GM23338 (cell line): ENCODE measurements at places on chromosomes 16 and 17. TPM values are rescaled to one million over a fixed set of nuclear protein-coding genes. Genes with fewer than 3 reads are reported as not detected.

DNA sequence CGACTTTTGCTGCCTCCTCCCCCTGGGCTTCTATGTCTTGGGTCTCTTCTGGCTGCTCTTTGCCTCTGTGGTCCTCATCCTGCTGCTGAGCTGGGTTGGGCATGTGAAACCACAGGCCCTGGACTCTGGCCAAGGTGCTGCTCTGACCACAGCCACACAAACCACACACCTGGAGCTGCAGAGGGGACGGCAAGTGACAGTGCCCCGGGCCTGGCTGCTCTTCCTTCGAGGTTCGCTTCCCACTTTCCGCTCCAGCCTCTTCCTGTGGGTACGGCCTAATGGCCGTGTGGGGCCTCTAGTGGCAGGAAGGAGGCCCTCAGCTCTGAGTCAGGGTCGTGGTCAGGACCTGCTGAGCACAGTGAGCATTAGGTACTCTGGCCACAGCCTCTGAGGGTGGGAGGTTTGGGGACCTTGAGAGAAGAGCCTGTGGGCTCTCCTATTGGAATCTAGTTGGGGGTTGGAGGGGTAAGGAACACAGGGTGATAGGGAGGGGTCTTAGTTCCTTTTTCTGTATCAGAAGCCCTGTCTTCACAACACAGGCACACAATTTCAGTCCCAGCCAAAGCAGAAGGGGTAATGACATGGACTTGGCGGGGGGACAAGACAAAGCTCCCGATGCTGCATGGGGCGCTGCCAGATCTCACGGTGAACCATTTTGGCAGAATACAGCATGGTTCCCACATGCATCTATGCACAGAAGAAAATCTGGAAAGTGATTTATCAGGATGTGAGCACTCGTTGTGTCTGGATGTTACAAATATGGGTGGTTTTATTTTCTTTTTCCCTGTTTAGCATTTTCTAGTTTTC is 2.3 kb downstream of the GP1BA start:
- no peak overlapping the region for H3K4me3 ChIP-seq
- DNase-seq = peak; percentile 70
- peaks cover 8% of the 10 kb centered on the region for H3K4me1 ChIP-seq
- no peaks in the 10 kb centered on the region for H3K27me3 ChIP-seq
- H3K27ac ChIP-seq = peak overlapping the region; percentile 45; the same call in 1 of the 2 replicates

DNA sequence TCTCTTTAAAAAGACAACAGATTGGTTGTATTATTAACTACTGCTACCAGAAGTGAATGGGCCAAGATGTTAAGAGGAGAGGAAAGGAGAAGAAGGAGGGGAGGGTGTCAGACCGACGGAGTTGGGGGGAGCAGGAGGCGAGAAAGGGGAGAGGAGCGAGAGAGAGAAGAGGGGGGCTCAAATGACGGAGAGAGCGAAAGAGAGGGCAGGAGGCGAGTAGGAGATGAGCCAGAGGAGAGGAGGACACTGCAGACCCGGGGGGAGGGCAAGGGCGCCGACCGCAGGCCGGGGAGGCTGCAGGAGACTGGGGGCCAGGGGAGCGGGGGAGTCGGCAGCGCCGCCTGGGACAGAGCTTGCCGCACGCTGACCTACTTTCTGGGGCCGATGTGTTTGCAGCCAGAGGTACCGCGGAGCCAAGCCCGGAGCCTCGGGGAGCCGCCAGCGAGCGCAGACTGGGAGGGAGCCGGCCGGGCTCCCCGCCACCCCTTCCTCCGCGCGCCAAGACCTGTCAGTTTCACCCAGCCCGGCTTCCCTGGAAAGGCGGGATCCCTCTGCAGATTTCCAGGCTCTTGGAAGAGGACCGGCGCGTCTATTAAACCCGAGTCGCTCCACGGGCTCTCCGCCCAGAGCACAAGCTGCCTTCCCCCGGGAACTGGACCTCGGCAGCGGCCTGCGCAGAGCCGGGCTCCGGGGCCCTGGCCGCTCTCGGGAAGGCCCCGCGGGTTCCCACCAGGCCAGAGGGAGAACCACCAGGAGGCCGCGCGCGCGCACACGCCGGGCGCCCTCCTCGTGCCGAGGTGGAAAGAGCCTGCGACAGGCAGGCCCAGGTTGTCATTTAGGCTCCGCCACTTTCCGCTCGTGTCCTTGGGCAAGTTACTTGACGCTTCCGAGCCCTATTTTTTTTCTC is 74.6 kb downstream of the CMC2 start:
- H3K4me1 ChIP-seq = peaks cover 14% of the 10 kb centered on the region
- H3K27me3 ChIP-seq = peaks cover 44% of the 10 kb centered on the region
- H3K4me3 ChIP-seq = peak overlapping the region; percentile 61
- DNase-seq = peak; percentile 74
- H3K36me3 ChIP-seq = no peaks in the 10 kb centered on the region

DNA sequence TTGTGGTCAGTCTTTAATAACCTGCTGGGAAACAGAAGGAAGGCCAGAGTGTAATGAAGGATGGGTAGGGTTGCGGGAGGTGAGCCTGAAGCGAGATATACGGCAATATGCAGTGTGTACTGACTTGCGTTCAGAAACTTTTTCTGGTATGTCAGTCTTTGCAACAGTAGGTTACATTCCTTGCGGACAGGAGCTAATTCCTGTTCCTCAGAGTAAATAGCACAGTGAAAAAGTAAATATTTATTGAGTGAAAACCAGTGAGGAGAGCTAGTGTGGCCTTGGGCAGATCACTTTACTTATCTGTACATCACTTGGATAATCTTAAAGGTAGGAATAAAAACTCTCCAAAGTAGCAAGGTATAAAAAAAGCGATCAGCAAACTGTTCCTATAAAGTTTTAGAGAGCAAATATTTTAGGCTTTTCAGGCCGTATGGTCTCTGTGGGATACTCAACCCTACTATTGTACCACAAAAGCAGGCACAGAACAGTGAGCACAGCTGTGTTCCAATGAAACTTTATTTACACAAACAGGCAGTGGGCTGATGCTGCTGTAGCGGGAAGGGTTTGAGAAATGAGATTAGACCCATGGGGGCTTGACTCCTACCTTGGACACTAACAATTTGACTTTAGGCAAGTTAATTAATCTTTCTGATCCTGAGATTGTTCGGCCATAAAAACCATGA is 348.0 kb downstream of the UTP18 start:
- DNase-seq = no peak
- H3K4me3 ChIP-seq = no peak overlapping the region
- H3K27me3 ChIP-seq = no peaks in the 10 kb centered on the region

GRCh38 chr16:21281698-21282389 is 3.8 kb upstream of the CRYM start:
- H3K4me3 ChIP-seq = no peak overlapping the region
- no peaks in the 10 kb centered on the region for H3K36me3 ChIP-seq
- H3K27me3 ChIP-seq = peaks cover 22% of the 10 kb centered on the region; the same call in 1 of the 2 replicates
- no peak overlapping the region for H3K27ac ChIP-seq

DNA sequence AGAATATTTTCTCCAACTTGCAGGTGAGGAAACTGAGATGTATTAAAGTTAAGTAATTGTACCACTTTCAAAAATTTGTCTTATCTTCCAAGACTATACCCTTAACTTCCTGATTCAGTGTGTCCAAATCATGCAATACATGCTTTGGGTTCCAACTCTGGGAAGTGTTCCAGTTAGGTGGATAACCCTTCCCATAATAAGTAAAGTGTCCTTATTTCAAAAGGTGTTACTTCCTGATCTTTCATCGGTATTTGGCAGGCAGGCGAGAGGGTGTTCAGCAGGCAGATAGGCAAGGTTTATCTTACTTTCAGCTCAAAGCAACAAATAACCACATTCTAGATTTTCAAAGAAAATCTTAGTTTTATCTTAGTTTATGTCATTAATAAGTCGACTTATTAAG is 46.3 kb upstream of the ARHGAP44 start:
- no peaks in the 10 kb centered on the region for H3K4me1 ChIP-seq
- H3K27me3 ChIP-seq = no peaks in the 10 kb centered on the region
- DNase-seq = no peak
- H3K27ac ChIP-seq = no peak overlapping the region
- H3K36me3 ChIP-seq = no peaks in the 10 kb centered on the region
- no peak overlapping the region for H3K4me3 ChIP-seq

DNA sequence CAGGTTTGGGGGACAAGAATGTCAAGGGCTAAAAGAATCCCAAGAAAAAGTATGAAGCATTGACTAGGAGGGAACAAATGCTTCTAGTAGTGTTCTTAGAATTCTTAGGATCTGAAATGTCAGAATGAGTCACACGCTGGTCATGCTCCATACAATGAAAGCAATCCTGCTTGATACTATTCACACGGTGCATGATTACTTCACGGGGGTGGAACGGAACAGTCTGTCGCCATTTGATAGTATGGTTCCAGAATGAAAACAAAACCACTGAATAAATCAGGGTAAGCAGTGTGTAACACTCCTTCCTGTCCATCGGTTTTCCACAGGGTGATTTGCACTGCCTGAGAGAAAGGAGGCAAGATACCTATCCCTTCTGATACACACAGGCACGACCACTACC is 22.9 kb upstream of the YWHAE start:
- DNase-seq = no peak
- no peaks in the 10 kb centered on the region for H3K27me3 ChIP-seq
- H3K4me1 ChIP-seq = no peaks in the 10 kb centered on the region
- H3K36me3 ChIP-seq = peaks cover 22% of the 10 kb centered on the region
- H3K4me3 ChIP-seq = no peak overlapping the region

DNA sequence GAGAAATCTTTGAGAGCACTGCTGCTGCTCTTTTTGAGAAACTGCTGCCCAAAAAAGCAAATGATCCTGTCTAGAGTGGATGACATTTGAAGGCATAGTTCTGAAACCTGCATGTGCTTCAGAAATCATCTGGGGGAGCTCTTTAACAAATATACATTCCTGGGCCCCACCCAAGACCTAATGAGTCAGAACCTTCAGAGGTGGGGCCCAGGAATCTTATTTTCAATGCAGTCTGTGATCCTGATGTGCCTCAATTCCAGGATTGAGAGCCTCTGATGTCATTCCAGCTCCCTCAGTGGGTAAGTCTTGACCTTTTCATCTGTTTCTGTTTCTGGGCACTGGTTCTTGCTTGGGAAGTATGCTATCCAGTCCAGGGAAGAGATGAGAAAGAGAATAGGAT is 42.3 kb downstream of the HNF1B start:
- no peak overlapping the region for H3K4me3 ChIP-seq
- no peaks in the 10 kb centered on the region for H3K27me3 ChIP-seq
- no peak for DNase-seq
- H3K36me3 ChIP-seq = no peaks in the 10 kb centered on the region
- H3K27ac ChIP-seq = no peak overlapping the region

GRCh38 chr16:4257646-4258556 is 14.9 kb downstream of the TFAP4 start:
- no peaks in the 10 kb centered on the region for H3K27me3 ChIP-seq
- H3K4me3 ChIP-seq = no peak overlapping the region
- H3K4me1 ChIP-seq = no peaks in the 10 kb centered on the region; the same call in 1 of the 2 replicates
- peak overlapping the region; percentile 66; the same call in 1 of the 2 replicates for H3K27ac ChIP-seq
- no peak for DNase-seq

GRCh38 chr17:47806026-47806912 is 15.3 kb downstream of the OSBPL7 start:
- H3K4me1 ChIP-seq = no peaks in the 10 kb centered on the region
- no peak overlapping the region for H3K4me3 ChIP-seq
- no peaks in the 10 kb centered on the region for H3K36me3 ChIP-seq

DNA sequence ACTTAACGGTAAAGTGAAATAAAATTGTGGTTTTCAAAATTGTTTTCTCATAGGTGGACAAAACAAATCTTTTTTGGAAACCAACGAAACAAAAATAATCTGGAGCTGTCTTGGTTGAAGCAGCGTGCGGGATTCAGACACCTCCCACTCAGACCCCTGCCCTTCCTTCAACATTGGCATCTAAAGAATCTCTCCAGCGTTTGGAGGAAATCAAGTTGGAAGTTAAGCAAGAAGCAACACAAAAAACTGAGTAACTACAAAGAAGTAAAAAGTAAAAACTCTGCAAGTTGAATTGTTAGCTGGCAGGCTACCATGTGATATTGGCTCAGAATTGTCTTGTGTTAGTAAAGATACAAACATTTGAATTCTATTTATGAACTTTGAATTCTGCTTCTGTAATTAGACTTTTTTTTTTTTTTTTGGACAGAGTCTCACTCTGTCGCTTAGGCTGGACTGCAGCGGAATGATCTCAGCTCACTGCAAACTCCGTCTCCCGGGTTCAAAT is 361.0 kb upstream of the PMFBP1 start:
- peak; percentile 50 for DNase-seq
- no peak overlapping the region for H3K4me3 ChIP-seq
- H3K4me1 ChIP-seq = no peaks in the 10 kb centered on the region
- no peaks in the 10 kb centered on the region for H3K27me3 ChIP-seq
- H3K36me3 ChIP-seq = no peaks in the 10 kb centered on the region

GRCh38 chr16:47213761-47214440 is 70.2 kb upstream of the NETO2 start:
- H3K36me3 ChIP-seq = peaks cover 7% of the 10 kb centered on the region; the same call in 1 of the 2 replicates
- no peak for DNase-seq
- H3K27ac ChIP-seq = no peak overlapping the region
- H3K4me3 ChIP-seq = no peak overlapping the region
- H3K4me1 ChIP-seq = no peaks in the 10 kb centered on the region

GRCh38 chr17:42772945-42773289 is 332 bp upstream of the VPS25 start:
- DNase-seq = no peak
- peak overlapping the region; percentile 73 for H3K27ac ChIP-seq

DNA sequence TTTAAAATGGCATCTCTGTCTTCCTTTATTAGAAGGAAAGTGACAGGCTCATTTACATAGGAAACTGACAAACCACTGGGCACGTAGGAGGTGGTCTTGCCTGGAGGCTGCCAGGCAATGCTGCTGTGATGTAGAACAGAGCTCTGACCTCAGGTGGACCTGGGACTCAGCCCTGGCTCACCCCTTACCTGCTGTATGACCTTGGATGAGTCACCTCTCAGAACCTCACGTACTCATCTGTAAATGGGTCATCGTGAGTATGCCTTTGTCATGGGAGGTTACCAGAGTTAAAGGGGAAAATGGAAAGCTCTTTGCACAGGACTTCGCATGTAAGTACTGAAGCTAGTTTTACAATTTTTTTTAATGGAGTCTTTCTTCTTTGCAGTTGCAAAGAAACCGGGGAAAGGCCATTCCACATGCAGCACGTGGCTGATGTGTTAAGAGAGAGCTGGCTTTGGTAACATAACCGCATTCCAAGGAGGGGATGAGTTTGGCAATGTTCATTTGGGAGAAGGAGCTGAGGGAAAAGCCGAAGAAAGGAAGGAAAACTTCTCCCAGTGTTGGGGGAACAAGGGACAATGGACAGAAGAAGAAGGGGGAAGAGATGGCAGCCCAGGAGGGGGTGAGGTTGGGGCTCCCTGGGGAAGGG is 37.4 kb upstream of the LONP2 start:
- no peak for DNase-seq
- no peaks in the 10 kb centered on the region for H3K4me1 ChIP-seq
- no peaks in the 10 kb centered on the region for H3K36me3 ChIP-seq
- no peaks in the 10 kb centered on the region for H3K27me3 ChIP-seq
- no peak overlapping the region for H3K27ac ChIP-seq
- H3K4me3 ChIP-seq = no peak overlapping the region

SULT1A1 gene
- total RNA-seq = 1.7 and 3.5 TPM in 2 replicates

C16orf74 gene
- total RNA-seq = 11.3 and 12.1 TPM in 2 replicates

AHSP gene
- not detected in 2 replicates for total RNA-seq
